ENCODE measurements at places on chromosomes 1 and 21. TPM values are rescaled to one million over a fixed set of nuclear protein-coding genes. Genes with fewer than 3 reads are reported as not detected.
A peak's percentile ranks its signal among the peaks of the same experiment; 100 is the strongest.

DNA sequence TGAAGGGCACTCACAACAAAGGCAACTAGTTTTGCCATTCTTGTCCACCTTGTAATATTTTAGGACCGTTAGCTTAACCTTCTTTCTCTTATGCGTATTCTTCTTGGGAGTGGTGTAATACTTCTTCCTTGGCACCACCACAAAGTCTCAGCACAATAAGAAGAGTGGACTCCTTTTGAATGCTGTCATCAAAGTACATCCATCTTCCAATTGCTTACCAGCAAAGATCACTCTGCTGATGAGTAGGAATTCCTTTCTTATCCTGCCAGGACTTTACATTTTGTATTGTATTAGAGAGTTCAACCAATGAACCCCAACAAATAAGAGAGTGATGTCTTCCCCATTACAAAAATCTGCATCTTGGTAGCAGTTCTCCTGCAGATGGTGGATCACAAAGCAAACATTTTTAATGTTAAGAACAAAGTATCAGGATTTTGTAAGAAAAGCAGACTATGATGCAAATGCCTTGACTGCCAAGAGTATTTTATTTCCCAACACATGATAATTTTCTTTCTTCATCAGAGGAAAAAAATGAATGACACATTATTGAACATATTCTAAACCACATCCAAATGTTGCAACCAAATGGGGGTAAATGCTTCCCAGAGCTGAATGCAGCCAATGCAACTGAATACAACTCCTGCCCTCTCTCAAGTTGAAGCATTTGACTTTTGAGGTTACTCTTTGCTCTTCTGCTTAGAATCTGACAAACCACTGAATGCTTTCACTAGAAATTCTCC is 5.1 kb upstream of the ARNT start:
- H3K4me3 ChIP-seq: no peak overlapping the region
- H3K4me1 ChIP-seq: no peaks in the 10 kb centered on the region
- no peak overlapping the region for H3K27ac ChIP-seq
- no peaks in the 10 kb centered on the region for H3K27me3 ChIP-seq
- no peaks in the 10 kb centered on the region for H3K36me3 ChIP-seq

DNA sequence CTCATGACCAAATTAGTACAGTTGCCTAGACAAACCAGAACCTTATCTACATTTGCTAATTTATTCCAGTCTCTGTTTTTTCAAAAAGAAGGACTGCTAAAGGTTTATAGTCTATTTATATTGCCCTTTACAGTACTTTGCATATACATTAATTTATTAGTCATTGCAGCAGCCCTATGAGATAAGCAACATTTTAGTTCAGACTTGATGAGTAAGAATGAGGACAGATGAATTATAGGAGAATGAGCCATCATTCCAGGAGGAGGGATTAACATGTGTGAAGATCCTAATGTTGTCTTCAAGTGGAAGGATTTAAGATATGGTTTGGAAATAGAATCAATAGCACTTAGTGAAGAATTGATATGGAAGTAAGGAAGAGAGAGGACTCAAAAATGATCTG is 152.4 kb downstream of the KCTD3 start:
- H3K4me1 ChIP-seq: no peaks in the 10 kb centered on the region
- H3K27ac ChIP-seq: no peak overlapping the region
- H3K27me3 ChIP-seq: no peaks in the 10 kb centered on the region
- H3K36me3 ChIP-seq: no peaks in the 10 kb centered on the region

AGT gene
- 0.69 TPM for total RNA-seq

- no peaks in the 10 kb centered on the region for H3K36me3 ChIP-seq
- peak overlapping the region; percentile 37 for H3K27ac ChIP-seq
- peak overlapping the region; percentile 65 for H3K4me3 ChIP-seq
- H3K4me1 ChIP-seq: peaks cover 18% of the 10 kb centered on the region
- DNase-seq: no peak
Observed at GRCh38 chr1:151472856-151473731, 13.8 kb upstream of the POGZ start.

- no peaks in the 10 kb centered on the region for H3K36me3 ChIP-seq
- no peaks in the 10 kb centered on the region for H3K27me3 ChIP-seq
- H3K27ac ChIP-seq: no peak overlapping the region
- no peak for DNase-seq
Observed at GRCh38 chr1:116835161-116835560, 74.6 kb upstream of the PTGFRN start.

DNA sequence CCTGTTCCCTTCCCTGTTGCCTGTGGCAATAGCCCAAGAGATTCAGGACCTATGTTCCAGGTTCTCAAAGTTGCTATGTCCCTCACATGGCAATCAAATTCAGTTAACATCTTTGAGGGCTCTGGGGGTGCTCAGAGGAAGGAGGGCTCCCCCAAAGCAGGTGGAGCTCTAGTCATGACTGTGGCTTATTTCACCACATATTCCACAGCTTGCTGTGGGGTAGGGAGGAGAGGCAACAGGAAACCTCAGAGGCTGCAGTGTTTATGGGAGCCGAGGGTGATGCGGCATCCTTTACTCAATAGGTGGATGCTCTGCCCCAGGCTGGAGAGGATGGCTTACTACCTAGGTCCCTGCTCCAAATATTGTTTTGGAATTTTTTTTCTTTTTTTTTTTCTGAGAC is 1.2 kb upstream of the MKNK1 start:
- no peak overlapping the region for H3K4me3 ChIP-seq
- DNase-seq: no peak
- 0 out of 2 replicates have a peak, but pooled peaks cover 3% of the 10 kb centered on the region for H3K4me1 ChIP-seq
- H3K36me3 ChIP-seq: no peaks in the 10 kb centered on the region

GRCh38 chr1:211259638-211260126 is 516 bp downstream of the RCOR3 start:
- peak overlapping the region; percentile 93 for H3K27ac ChIP-seq
- DNase-seq: no peak
- H3K36me3 ChIP-seq: no peaks in the 10 kb centered on the region
- H3K4me3 ChIP-seq: peak overlapping the region; percentile 96
- no peaks in the 10 kb centered on the region for H3K27me3 ChIP-seq

KCNT2 gene
- not detected for total RNA-seq

GRCh38 chr1:245428681-245429080 is 273.9 kb downstream of the KIF26B start:
- H3K27ac ChIP-seq: no peak overlapping the region
- H3K4me1 ChIP-seq: no peaks in the 10 kb centered on the region
- H3K36me3 ChIP-seq: no peaks in the 10 kb centered on the region
- H3K4me3 ChIP-seq: no peak overlapping the region

All from GM12878 (cell line).